ENCODE measurements at places on chromosomes 11 and 22.

DNA sequence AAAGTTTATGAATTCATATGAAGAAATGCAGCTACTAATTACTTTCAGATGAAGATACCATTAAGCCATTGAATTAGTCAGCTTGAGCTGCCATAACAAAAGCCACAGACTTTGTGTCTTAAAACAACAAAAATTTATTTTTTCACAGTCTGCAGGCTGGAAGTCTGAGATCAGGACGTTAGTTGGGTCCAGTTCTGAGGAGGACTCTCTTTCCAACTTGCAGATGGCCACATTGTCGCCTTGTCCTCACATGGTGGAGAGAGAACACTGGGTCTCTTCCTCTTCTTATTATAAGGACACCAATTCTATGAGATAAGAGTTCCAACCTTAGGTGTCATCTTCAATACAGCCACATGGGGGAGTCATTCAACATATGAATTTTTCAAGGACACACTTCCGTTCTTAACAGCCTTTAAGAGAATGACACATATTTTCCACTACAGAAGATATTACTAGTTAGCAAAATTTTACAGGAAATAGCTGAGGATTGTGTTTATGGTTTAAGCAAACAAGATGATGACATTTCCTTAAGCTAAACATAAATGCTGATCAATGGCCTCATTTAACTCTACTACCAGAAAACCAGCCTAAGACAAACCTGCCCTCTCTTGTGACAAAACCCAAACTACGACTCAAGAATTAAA is 56.0 kb downstream of the DCUN1D5 start:
- DNase-seq, result no peak

- no peak for DNase-seq
These were observed 2.1 kb downstream of the SYT9 start for GRCh38 chr11:7253800-7254199.

GRCh38 chr11:23680488-23681230 is 816.2 kb upstream of the LUZP2 start:
- DNase-seq, result peak; percentile 45

- no peak for DNase-seq
These were observed 27.7 kb downstream of the RSPH14 start for GRCh38 chr22:23113847-23114720.

DNA sequence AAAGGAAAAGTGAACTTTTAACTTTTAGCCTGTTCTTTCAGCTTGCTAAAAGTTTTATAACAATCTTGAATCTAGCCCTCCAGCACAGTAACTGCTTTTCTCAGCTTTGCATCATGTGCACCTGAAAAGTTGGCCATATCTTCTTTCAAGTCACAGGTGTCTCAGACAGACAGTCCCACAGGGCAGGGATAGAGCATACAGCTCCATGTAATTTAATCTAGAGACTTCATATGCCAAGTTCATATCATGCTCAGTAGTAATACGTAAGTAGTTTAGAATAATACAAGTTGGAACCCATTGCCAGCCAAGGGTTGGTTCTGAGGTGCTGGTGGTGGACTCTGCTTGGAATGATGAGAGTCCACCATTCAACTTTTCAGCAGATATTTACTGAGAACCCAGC is 68.6 kb downstream of the PKNOX2 start:
- DNase-seq, result no peak

- no peak for DNase-seq
These were observed 300.6 kb downstream of the DDX10 start for GRCh38 chr11:108965306-108966001.

DNA sequence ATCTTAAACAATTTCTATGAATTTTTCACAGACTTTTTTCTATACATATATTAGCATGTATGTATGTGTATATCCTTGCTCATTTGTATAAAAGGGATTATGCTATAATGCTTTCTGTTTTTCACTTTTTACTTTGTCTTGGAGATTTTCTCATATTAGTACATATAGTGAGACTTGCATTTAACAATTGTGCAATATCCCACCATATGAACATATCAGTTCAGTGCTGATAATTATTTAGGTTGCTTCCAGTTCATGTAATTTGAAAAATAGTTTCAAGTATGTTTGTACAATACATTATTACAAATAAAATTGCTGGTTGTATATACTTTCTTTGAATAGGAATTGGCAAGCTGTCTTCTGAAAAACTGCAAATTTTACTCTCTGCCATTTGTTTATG is 37.9 kb downstream of the HEPHL1 start:
- DNase-seq, result no peak

- DNase-seq, result no peak
These were observed 36.4 kb downstream of the PITPNB start for GRCh38 chr22:27882507-27883290.

DNA sequence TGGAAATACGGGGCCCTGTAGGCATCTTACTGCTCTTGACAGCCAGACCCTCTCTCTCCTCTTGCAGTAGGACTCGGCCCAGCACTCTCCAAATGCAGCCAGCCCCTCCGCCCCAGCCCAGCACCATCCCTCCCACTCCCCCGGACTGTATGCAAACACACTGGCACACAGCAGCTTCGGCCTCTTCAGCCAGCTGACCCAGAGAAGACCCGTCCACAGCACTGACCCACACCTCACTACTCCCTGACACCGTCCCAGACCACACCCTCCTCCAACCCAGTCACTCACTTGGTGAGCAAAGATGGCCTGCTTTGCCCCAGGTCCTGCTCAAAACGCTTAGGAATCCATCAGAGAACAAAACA is 164.6 kb downstream of the IGLL1 start:
- no peak for DNase-seq

DNA sequence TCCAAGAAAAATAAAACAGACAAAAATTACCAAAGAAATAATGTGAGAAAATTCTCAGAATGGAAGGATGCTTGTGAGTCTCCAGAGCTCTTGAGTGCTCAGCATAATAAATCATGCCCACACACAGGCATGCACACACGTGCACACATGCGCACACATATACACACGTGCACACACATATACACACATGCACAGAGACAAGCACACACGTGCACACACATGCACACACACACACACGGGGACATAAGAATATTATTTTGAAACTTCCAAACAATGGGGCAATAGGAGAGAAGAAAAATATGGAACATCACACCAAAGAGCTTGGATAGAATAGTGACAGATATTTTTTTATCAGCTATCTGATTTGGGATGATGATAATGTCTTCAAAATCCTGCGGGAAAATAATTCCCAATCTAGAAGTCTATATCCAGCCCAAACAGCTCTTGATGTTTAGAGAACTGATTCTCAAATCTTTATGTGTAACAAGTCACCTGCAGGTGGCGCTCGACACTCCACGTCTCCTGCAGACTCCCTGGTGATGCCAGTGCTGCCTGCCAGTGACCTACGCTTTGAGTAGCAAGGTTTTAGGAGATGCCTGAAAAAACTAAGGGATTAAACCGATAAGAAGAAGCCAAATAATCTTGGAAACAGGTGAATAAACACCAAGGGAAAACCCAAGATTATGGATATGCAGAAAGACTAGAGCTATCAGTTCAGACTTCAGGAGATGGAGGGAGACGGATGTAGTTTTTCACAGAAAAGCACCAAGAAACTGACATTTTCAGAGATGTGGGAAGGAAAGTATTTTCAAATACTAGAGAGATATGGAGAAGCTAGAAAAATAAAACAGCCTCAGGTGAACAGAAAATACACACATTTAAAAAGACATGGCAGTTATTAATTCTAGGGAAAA is 743.6 kb downstream of the ETS1 start:
- peak; percentile 82 for DNase-seq

DNA sequence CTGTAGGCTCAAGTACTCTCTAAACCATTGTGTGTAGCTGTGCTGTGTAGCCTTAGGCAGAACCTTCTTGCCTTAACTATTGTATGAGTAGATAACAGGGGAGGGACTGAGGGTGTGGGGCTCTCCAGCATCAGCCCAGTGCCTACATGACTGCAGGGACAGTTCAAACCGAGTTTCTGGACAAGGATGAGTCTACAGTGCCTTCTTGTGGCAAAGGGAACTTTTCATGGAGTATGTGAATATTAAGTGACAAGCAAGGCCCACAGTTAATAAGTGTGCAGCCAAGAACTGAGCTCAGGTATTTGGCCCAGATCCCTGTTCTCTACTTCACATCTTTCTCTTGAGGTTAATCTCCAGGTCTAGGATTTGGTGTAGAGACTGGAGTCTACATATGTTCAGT is 424.4 kb upstream of the LARGE1 start:
- no peak for DNase-seq

DNA sequence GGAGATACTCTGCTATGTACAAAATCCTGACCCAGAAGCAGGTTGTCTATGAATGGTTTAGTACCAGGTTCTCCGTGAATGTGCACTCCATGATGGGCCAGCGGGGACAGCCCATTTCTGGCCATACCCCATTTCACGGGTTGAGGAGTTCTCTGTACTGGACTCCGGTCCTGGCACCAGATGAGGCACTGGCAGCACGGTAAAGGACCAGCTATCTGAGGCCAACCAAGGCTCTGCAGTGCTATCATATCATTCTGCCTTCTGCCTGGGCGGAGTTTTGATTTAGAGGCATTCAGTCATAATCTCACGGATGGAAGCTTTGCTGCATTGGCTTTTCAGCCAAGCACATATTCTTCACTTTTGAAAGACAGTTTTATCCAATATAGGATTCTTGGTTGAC is 18.5 kb upstream of the KMT5B start:
- DNase-seq, result no peak

GRCh38 chr22:38870791-38871359 is 1.1 kb downstream of the CBX6 start:
- DNase-seq, result no peak

DNA sequence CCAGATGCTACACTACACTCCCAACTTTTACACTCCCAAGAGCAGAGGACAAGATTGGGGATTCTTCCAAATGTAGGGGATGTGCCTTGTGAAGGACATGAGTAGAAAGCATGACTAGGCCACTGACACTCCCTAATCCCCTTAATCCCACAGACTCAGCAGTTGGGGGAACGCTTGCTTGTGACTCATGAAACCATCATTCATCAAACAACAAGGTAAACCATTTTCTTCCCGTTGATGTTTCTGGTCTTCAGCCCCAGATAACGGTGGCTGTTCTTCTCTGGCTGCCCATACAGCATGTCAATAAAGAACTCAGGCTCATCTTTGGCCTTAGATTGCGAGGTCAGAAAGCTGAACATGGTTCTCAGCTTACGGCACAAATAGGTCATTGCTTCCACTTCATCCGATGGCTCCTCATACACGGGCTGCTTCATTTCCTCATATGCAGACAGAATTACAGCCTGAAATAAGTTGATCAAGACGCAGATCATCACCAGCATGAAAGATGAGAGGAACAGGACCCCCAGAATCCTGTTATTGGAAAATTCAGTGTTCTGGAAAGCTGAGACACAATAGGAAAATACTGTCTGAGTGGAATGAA is 6.4 kb upstream of the CDPF1 start:
- DNase-seq, result no peak

DNA sequence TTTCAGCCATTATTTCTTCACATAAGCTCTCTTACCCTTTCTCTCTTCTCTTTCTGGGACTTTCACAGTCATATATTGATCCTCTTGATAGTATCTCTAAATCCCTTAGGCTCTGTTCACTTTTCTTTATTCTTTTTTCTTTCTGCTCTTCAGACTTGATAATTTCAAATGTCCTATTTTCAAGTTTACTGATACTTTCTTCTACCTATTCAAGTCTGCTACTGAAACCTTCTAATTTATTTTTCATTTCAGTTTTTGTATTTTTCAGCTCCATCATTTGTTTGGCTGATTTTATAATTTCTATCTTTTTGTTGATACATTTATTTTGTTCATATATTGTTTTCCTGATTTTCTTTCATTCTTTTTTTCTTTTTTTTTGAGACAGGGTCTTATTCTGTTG is 79.1 kb downstream of the SNX19 start:
- DNase-seq, result no peak

DNA sequence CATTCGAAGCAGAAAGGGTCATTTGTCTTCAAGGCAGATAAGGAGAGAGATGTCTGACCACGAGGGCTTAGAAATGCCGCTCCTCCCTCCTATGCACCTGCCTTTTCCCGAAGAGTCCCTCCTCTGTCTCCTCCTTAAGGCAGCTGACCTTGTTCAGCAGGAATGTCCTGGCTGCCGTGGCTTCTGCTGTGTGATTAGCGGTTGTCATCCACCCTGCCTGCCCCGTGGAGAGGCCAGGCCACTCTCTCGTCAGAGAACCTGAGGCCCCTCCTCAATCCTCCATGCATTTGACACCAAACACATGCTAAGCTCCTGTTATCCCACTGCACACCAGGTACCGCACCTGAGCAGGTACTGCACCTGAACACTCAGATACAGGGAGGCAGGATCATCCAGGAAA is 834.6 kb downstream of the TBC1D22A start:
- DNase-seq, result no peak

GRCh38 chr22:24310969-24311368 is 40.3 kb downstream of the SPECC1L start:
- DNase-seq, result no peak

DNA sequence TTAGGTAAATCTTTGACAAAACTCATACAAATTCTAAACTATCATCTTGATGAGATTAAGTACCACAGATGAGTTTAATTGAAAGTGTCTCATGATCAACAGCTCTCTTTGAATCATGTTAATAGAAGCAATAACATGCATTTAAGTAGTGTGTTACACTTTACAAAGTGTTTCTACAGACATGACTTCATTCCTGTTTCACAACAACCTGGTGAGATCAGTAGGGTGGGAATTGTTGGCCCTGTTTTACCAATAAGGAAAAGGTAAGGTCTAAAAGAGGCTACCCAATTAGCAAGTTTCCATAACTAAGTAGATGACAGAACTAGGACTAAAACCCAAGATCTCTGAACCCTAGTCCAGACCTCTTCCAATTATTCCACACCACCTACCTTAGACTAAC is 12.7 kb upstream of the PRSS23 start:
- no peak for DNase-seq

- no peak for DNase-seq
These were observed 37.1 kb upstream of the EHF start for GRCh38 chr11:34583818-34584217.

- DNase-seq, result peak; percentile 73
These were observed 50.3 kb downstream of the TEAD1 start for GRCh38 chr11:12724301-12725054.

DNA sequence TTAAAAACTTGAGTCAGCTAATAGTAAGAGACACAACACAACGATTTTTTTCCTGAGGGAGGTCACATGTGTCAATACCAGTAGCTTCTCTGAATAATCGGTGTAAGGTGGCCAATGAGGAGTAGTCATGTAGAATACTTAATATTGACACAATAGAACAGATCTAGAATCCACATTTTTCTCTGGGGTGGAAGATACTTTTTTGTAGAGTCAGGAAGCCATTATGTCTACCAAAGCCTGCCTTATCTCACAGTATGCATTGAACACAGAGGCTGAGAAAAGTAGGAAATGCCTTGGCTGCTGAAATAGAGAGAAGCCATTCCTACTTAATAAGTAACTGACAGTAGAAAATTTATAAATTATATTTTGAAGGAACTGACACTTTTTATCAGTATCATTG is 725.0 kb downstream of the METTL15 start:
- no peak for DNase-seq

DNA sequence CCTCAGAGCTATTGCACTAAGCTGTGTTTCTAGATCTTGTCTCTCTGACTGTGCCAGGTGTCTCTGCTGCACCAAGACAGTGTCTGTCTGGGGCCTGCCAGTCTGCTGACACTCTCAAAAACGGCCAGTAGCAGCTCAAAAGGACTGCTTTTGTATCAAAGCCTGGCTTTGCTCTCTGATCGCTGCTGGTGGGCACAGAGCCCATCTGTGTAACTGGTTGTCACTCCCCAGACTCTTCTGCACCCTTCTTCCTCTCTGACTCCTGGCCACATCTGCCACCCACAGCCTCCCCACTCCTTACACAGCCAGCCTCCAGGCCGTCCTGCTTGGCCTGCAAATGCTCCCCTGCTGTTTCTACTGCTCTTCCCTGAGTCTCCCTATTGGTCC is 26.5 kb downstream of the MED15 start:
- DNase-seq, result no peak

- DNase-seq, result no peak
These were observed 4.0 kb upstream of the NRXN2 start for GRCh38 chr11:64726867-64727530.

Data from Right ventricle myocardium inferior (tissue), 1 donor.